ENCODE measurements at places on chromosomes 1 and 21. TPM values are rescaled to one million over a fixed set of nuclear protein-coding genes. Genes with fewer than 3 reads are reported as not detected.
A peak's percentile ranks its signal among the peaks of the same experiment; 100 is the strongest.

GRCh38 chr1:53681977-53682685 lies 56.8 kb downstream of the GLIS1 start:
- DNase-seq = peak; percentile 73
- H3K36me3 ChIP-seq = no peaks in the 10 kb centered on the region
- no peak overlapping the region for H3K27ac ChIP-seq
- peaks cover 3% of the 10 kb centered on the region for H3K4me1 ChIP-seq
- H3K27me3 ChIP-seq = no peaks in the 10 kb centered on the region

- no peak for DNase-seq
- no peak overlapping the region for H3K4me3 ChIP-seq
- no peak overlapping the region for H3K27ac ChIP-seq
- H3K27me3 ChIP-seq = no peaks in the 10 kb centered on the region
- peaks cover 11% of the 10 kb centered on the region for H3K4me1 ChIP-seq
- H3K36me3 ChIP-seq = no peaks in the 10 kb centered on the region
Measured at GRCh38 chr21:42203936-42204335, 15.0 kb upstream of the ABCG1 start.

GRCh38 chr1:92953491-92953890 lies 7.8 kb downstream of the DIPK1A start:
- no peak for DNase-seq
- H3K27ac ChIP-seq = no peak overlapping the region
- no peaks in the 10 kb centered on the region for H3K4me1 ChIP-seq
- H3K27me3 ChIP-seq = no peaks in the 10 kb centered on the region
- no peaks in the 10 kb centered on the region for H3K36me3 ChIP-seq

The TAS1R3 gene
- 0.14 TPM for total RNA-seq

The LAPTM5 gene
- total RNA-seq = 21.1 TPM

Measured in pancreas (tissue), 10 donors.